ENCODE measurements at places on chromosomes 12 and 14. TPM values are rescaled to one million over a fixed set of nuclear protein-coding genes. Genes with fewer than 3 reads are reported as not detected.
A peak's percentile ranks its signal among the peaks of the same experiment; 100 is the strongest.

DNA sequence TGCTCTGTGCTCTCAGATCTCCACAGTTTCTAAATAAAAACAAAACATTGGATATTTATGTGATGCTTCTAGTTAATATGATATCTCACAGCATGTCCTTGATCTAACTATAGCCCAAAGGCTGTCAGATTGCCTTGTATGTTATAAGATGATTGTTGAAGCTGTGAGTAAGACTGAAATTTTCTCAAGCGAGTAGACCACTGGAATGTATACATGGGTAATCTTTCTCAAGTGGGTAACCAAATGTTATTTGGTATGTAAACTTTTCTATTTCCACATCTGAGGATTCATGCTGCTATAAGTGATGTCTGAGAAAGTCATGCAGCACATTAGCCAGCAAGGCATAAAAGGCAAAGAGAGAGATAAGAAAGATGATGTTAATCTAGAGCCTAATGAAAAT is 886.7 kb downstream of the NRXN3 start:
- DNase-seq: peak; percentile 16

DNA sequence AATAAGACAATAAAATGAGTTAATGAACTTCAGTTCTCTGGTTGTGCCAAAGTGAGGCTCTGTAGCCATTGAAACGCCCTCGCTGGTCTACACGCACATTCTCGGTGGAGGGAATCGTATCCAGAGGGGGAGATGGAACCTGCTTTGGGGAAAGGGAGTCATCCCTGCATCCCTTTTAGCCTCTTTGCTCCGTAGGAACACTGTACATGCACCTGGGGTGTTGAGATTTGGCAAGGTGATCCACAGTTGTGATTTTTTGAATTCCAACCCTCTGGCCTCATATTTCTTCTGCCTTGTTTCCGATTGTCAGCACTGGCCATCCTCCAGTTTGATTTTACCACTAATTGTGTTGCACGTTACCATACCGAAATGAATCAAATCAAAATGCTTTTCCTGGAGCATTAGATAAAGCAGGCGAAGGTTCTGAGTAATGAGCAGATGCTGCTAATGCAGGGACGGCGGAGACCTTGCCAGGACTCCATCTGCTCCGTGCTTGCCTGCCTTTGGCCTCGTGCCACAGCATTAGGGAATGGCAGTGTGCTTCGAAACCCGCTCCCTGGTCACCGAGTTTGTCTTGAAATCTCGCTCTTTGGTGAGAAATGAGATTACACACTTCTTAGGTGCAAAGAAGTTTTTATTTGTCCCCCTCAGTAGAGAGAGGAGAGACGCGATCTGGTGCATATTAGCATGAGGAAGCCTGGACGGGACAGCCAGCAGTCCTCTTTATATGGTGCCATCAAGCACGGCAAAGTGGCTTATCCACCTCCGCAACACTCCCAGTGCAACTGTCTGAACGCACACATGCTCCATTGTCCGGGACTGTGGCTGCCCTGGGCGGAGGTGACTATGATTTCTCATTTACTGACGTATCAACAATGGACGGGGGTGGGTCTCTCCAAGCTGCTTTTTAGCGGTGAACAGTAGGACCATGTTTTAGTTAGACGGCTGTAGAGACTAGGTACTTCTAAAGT is 59.1 kb downstream of the FBXW8 start:
- DNase-seq: no peak

DNA sequence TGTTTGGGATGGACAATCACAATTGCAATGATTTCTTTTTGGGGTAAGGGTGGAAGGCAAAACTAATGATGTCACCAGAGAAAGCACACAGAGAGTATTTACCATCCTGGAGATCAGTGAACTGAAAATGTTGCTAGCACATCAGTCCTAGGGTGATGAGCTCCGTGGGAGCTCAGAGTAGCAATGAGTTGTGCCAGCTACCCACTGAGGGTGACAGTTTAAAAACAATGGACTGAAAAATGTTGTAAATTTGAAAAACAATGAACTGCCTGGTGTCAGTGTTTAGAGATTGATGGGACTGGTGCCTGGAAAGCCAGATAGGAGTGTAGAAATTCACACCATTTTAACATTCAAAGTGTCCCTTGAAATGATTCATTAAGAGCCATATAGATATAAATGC is 198.5 kb downstream of the ATP23 start:
- no peak for DNase-seq

SLC39A5 gene
- polyA plus RNA-seq: 524 TPM

- DNase-seq: no peak
Measured at GRCh38 chr12:109687250-109687649, 26.4 kb upstream of the FAM222A start.

FBXL14 gene
- polyA plus RNA-seq: 10.3 TPM

LRP1-AS gene
- 1.7 TPM for polyA plus RNA-seq

- peak; percentile 44 for DNase-seq
Measured at GRCh38 chr12:90253674-90254181, 545.1 kb upstream of the ATP2B1 start.

DNA sequence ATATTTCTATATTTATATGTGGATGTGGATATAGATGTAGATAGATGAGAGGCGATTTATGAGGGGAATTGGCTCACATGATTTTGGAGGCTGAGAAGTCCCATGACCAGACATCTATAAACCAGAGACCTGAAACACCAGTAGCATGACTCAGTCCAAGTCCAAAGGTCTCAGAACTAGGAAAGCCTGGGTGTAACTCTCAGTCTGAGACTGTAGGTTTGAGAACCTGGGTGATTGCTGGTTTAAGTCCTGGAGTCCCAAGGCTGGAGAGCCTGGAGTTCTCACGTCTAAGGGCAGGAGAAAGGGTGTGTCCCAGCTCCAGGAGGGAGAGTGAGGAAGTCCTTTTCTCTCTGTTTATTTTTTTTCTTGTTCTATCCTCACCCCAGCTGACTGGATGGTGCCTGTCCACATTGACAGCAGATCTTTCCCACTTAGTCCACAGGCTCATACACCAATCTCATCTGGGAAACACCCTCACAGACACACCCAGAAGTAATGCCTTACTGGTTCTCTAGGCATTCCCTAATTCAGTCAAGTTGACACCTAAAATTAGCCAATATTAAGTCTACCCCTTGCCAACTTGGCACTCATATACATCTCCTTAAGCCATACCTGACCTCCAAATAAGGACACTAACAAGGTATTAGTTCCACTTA is 45.4 kb downstream of the EMP1 start:
- DNase-seq: peak; percentile 90

- no peak for DNase-seq
Measured at GRCh38 chr12:4829161-4829792, 80.4 kb upstream of the KCNA1 start.

- DNase-seq: no peak
Measured at GRCh38 chr12:46490635-46491034, 118.1 kb upstream of the SLC38A2 start.

TROAP gene
- 15.8 TPM for polyA plus RNA-seq

- DNase-seq: no peak
Measured at GRCh38 chr14:60301685-60302084, 52.7 kb downstream of the PPM1A start.

RFX4 gene
- polyA plus RNA-seq: 0.13 TPM

DNA sequence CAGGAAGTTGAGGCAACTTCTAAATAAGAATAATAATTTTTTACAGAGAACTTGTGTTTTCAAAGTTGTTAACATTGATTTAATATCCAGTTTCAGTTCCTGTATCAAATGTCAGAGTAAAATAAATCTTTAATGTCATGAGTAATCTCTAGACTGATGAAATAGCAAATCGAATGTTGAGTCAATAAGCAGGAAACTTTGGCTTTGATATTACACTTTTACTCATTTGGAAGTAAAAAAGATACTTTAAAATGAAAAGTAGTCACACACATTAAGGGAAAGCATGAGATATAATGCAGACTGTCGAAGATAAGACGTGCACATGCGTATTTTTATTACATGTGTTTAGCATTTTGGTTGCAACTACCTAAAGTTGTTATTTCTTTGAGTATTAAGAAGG is 78.2 kb upstream of the PTGDR start:
- no peak for DNase-seq

DNA sequence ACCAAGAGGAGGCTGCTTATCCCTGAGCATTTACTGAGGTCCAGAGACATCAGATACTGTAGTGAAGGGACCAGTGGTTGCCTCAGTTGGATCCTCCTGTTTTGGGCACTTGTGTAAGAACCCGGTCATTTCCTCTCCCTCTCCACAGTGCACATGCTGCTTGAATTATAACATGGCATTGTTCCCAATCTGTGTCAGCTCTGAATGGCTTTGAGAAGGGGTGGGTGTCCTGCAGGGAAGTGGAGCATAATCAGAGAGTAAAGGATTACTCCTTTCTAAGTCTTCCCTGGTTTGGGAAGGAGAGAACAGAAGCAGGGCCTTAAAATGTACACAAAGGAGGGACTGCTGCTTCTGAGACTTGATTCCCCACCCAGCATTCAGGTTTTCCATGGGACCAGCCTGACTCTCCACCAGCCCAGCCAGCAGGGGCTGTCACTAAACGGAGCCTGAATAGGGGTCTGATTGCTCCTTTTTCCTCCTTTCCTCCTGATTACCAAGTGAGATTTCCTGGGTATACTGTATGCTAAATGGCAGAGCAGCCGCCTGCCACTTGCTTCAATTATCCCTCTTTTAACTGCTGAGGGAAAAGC is 78.4 kb downstream of the NRXN3 start:
- DNase-seq: no peak

All from large intestine (tissue), 12 donors.